NCI-H748 treated with DMSO at 0.1 percent for 48 hours (cell line): ENCODE measurements at places on chromosomes 7 and 10.

DNA sequence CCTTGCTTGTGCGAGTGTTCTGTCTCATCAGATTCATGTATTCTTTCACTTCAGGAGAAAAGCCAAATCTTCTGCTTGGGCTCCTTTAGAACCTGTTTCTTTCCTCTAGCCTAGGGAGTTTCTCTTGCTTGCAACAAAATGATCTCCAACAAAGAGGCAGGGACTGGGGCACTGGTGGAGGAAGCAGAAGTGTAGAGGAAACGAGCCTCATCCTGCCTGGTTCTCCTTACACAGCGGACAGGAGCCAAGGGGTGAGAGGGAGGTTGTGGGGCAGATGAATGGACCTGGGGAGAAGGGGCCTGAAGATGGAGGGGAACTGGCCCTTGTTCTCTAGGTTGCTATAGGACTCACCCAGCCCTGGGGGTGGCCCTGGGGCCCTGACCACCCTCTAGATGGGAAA lies 141.1 kb downstream of the PKD1L1 start:
- DNase-seq: no peak

GRCh38 chr7:18534481-18534880 lies 38.9 kb downstream of the HDAC9 start:
- DNase-seq: no peak

DNA sequence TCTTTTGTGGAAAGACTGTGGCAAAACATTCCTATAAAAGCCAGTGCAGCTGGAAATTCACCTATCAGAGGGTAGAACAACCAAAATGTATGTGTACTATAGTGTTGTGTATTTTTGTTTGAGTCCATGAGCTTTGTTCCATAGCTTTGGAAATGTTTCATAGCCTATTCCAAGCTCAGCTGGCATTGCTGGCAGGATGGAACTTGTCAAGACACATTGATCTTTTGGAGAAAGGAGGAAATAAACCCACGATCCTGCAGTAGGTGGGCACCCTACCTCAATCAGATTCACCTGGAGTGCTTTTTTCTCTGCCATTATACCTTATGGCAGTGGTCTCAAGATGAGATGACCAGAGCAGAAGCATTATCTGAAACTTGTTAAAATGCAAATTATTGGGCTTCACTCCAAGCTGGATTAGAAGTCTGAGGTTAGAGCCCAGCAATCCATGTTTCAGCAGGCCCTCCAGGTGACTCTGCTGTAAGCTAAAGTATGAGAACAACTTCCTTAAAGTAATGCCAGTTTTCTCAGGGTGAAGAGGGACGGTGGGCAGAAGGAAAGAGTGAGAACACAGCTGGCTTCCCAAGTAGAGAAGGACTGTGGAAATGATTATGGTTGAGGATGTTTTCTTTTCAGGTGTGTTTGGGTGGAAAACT lies 30.3 kb upstream of the CDK1 start:
- no peak for DNase-seq

GRCh38 chr10:104735036-104735756 lies 94.1 kb downstream of the SORCS3 start:
- DNase-seq: no peak
